ENCODE measurements at places on chromosomes 1 and 21.
A peak's percentile ranks its signal among the peaks of the same experiment; 100 is the strongest.

GRCh38 chr1:178946855-178947676 is 76.2 kb upstream of the ANGPTL1 start:
- DNase-seq: no peak

DNA sequence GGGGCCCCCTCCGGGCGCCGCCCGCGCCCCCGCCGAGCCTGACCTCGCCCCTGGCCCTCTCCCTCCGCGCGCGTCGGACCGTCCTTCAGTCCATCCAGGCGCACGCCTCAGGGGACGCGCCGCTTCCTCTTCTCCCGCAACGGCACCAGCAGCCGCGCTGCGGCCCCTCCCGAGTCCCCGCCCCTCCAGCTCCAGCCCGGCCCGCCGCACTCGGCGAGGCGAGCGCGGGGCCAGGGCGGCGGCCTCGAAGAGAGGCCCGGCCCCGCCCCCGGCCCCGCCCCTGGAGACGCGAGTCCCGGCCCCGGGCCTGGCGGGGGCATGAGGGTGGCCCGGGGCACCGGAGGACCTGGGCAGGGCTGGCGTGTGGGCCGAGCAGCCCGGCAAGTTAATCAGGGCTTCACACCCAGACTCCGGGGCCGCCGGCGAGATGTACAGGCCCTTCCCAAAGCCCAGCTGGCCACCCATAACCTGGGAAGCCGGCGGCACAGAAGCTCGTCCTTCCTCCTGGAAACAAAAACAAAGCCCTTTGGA is at the start of gene IGSF3:
IGSF3 (minus strand) TSS at position 159 of the 531 bp plus-strand sequence. CDS start 1,407 bp downstream, outside the sequence.
- DNase-seq: peak; percentile 19

- DNase-seq: peak; percentile 63
Observed at GRCh38 chr1:98053471-98054366, 132.9 kb upstream of the DPYD start.

DNA sequence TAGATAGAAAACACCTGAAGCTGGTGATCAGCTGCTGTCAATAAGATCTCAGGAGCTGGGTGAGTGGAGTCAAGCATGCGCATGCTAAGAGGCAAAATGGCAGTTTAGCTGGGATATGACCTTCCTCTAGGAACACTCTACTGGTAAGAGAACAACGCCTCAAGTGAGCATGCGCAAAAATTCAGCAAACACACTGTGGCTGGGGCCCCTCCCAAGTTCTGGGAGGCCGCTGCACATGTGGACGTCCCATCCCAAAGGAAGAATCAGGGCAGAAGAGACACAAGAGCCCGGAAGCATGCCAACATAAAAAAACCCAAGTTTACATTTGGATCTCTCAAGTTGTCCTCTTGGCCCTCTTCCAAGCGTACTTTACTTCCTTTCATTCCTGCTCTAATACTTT is 126.3 kb upstream of the F3 start:
- no peak for DNase-seq

DNA sequence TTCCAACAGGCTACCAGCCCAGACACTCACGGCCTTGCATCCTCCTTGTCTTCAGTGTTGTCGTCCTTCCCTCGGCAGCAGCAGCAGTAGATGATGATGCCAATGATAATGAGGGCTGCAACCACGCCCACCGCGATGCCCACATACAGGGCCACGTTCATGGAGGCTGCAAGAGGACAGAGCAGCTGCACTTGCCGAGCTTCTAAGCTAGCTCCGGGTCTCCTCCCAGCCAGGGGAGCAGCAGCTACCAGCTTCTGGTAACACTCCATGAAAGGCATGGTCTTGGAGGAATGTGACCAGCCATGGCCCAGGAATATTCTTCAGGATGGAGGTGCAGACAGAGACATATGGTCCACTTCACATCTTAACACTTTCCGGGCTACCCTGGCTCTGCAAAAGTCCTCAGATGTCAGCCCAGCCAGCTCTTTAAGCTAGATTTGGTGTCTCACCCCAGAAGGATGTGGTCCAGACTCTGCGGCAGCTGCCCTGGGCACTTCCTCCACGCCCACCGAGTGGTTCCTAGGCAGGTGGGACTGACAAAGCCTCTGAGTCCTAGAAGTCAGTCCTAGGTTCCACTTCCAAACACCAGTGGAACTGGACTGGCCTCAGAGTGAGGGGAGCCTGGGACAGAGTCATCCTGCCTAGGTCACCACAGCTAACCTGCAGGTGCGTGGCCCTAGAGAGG is 35.1 kb downstream of the GPA33 start:
- DNase-seq: no peak

Measured in midbrain (tissue), 1 donor.